Hypothalamus (tissue), 51 donors: ENCODE measurements at places on chromosomes 4 and X.

GRCh38 chr4:20890761-20891160 is 190.5 kb downstream of the PACRGL start:
- DNase-seq: no peak

GRCh38 chrX:10242026-10242425 is 85.3 kb downstream of the CLCN4 start:
- DNase-seq: no peak

- no peak for DNase-seq
These were observed 213.5 kb downstream of the CBR4 start for GRCh38 chr4:168796362-168797106.

DNA sequence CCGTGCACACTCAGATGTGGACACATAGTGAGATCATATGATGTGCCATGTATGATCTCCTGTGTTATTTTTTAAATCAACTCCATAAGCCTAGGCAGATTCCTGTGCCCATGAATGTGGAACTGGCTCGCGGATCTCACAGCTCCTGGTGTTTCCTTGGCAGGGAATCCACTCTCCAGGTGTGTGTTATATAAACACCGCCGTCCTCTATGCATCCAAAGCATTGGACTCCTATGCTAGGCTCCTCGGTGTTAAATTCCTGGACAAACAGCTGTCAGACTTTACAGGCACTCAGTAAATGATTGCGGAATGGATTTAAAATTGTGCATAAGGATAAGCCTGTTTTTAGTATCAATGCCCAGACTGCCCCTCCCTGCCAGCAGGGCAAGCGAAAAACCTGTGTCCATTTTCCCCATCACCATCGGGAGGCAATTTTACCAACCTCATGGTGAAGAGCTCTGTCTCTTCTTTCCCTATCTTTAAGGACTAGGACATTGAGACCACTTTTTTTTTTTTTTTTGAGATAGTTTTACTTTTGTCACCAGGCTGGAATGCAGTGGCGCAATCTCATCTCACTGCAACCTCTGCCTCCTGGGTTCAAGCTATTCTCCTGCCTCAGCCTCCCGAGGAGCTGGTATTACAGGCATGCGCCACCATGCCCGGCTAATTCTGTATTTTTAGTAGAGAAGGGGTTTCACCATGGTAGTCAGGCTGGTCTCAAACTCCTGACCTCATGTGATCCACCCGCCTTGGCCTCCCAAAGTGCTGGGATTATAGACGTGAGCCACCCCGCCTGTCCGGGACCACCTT is 23.6 kb upstream of the GPR78 start:
- no peak for DNase-seq

- no peak for DNase-seq
These were observed 25.4 kb upstream of the ACSL1 start for GRCh38 chr4:184851200-184851541.

DNA sequence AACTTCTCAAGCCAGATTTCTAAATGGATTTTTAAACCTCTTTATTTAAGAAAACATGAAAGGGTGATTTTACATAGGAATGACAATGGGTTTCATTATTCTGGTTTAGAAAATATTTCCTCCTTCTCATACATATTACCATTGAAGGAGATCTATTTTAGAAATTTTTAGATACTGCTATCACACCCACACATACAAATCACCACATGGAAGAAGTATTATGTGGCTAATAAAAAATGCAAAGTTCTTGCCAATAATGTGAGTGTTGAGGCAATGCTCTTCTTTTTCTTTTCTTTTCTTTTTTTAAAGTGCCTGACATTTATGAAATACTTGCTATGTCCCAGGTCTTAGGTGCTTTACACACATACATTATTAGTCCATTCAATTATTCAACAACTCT is 6.8 kb downstream of the STAP1 start:
- no peak for DNase-seq

DNA sequence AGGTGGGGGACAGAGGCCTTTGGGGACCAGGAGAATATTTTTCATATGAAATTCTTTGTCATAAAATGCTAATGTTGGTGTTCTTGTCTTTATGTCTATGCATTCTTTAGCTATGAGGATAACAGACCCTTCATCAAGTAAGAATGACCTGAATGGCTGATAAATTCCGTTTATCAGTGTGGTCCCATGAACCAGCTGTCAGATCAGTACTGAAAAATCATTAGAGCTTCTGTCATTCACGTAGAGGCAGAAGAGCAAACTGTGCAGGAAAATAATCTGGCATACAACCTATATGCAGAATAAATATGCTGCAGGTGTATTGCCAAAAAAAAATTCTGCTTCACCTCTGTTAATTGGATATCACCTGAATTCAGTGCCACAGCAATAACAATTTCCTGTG is 828.6 kb downstream of the ADGRL3 start:
- DNase-seq: no peak

GRCh38 chr4:158826882-158827281 is 58.1 kb downstream of the FNIP2 start:
- DNase-seq: no peak

DNA sequence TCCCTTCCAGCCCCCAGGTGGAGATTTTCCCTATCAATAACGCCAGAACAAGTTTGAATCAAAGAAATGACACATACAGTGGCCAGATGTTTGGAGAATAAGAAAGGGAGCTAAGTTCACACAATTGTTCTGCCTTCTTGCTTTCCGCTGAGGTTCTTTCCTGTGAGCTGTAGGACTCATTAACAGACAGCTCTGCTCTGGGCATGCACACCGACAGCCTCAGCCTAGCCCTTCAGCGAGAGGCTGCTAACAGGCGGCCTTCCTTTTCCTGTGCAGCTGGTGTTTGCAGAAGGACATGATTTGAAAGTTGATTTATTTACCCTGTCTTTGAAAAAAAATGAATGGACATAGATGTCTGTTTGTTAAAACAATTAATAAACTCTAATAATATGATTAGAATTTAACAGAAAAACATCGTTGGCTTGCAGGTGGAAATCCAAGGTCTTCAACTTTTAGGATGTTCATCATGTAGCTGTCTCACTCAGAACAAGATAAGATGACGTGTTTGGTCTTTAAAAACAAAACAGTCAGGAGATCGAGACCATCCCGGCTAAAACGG is 183.3 kb downstream of the KDR start:
- no peak for DNase-seq

DNA sequence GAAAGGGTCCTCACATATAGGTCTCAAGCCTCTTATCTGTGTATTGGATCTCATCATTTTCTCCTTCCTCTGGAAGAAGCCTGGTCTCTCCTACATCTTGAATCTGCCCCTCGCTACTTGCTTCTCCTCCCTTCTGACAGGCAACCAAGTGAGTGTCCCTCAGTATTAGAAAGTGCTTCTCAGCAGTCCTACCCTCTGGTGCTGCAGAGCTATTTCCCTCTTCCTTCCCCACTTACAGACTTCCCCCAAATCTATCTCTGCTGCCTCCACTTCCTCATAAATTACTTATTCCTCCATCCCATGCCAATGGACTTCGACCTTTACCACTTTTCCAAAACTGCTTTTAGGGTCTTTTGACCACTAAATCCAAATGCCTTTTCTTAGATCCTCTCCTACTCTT is 129.1 kb upstream of the NAP1L5 start:
- DNase-seq: no peak

DNA sequence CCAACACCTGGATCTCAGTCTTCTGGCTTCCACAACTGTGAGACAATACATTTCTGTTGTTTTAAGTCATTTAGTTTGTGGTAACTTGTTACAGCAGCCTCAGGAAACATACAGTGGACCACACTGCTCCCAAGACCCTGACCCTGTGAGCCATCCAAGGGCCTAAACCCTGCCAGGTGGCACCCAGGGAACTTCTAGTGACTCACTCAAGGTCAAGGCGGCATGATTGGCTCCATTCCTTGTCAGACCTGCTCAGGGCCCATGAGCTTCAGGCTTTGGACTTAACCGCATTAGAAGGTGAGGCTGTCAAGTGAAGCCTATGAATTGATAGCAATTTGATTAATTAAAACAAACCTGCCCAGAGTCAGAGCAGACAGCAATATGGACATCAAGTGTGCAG is 165.7 kb upstream of the MAMLD1 start:
- DNase-seq: no peak

- DNase-seq: no peak
These were observed at the start of gene GLRA2 for GRCh38 chrX:14529290-14529989. GLRA2 (plus strand) TSS chrX:14529536; CDS start chrX:14530058, 522 bp downstream.

DNA sequence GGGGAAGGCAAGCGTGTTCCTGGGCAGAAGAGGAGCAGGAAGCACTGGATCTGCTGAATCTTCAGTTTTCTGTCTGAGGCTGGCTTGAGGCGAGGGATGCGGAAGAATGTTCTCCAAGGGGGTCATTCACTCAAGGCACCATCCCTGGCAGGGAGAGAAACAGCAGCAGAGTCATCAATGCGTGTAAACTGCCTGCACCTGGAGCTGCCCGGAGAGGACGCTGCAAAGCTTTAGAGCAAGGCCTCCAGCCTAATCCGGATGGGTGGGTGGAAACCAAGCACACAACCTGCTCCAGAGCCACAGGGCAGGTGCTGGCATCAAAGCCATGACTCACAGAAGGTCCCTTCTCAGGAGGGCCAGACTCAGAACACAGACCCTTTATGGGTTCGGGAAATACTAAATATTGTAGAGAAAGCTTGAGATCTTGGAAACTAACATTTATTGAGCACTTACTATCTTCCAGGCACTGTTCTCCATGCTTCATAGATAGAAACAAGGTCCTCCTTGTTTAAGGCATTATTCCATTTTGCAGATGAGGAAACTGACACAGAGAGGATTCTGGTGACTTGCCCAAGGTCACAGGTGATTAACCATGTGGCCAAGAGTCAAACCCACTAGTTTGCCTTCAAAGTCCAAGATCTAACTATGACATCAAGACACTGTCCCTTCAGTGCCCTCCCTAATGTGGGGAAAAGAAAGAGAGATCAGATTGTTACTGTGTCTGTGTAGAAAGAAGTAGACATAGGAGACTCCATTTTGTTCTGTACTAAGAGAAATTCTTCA is 7.7 kb downstream of the PROM1 start:
- no peak for DNase-seq

DNA sequence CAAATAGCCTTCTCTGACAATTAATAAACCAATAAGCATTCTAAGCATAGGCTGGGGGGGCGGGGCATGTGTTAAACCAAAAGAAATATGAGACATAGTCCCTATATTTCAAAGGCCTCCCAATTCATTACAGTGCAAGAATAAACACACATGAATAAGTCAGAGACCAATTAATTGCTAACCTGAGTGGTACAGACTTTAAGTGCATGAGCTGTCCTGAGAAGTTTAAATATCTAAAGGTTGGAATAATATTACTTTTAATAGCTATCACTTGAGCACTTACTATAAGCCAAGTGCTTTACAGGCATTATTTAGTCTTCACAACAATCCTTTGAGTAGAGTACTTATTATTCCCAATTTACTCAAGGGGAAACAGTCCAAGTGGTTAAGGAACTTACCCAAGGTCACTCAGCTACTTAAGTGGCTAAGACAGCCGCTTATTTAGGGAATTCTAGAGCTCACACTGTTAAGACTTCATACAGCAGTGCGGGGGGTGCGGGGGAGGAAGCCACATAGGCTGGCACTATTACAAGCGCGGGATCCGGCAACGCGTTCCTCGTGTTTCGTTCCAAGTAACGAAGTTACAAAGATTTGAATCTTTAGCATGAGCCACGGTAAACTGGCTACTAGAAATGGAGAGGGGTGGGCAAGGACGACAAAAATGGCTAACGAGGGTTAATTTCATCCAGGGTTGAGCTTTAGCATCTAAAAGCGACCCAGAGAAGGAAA is 1.4 kb downstream of the THOC2 start:
- no peak for DNase-seq

DNA sequence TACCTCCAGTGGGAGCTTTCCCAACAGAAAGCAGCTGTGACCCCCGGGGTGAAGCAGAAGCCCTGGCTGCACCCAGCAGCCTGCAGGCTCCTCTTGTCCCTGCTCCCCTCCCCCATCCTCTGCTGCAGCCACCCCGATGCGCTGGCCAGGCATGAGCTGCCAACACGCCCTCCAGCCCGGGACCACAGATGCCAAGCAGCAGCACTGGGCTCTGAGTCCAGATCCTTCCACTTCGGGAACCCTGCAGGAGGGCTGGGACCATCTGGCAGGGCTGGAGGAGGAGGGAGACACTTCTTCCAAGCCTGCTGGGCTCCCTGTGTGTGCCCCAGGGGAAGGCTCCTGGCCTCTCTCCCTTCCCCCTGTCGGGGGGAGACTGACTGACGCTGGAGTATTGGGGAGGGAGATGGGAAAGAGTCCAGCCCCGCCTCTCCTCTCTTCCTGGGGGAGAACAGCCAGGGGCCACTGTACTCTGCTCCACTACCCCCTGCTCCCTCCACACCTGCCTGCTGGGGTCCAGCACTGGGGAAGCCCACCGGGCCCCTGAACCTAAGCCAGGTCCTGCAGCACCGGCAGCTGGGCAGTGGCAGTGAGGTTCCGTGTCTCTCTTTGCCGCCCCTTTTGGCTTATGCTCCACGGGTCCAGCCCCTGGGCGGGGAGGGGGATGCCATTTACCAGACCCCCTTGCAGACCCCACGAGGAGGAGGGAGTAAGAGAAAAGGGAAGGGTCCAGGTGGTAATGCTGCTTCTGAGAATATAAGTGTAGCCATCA is 55.7 kb downstream of the PPP2R2C start:
- peak; percentile 57 for DNase-seq

- DNase-seq: no peak
These were observed 667.5 kb downstream of the KCTD8 start for GRCh38 chr4:43781125-43781524.

DNA sequence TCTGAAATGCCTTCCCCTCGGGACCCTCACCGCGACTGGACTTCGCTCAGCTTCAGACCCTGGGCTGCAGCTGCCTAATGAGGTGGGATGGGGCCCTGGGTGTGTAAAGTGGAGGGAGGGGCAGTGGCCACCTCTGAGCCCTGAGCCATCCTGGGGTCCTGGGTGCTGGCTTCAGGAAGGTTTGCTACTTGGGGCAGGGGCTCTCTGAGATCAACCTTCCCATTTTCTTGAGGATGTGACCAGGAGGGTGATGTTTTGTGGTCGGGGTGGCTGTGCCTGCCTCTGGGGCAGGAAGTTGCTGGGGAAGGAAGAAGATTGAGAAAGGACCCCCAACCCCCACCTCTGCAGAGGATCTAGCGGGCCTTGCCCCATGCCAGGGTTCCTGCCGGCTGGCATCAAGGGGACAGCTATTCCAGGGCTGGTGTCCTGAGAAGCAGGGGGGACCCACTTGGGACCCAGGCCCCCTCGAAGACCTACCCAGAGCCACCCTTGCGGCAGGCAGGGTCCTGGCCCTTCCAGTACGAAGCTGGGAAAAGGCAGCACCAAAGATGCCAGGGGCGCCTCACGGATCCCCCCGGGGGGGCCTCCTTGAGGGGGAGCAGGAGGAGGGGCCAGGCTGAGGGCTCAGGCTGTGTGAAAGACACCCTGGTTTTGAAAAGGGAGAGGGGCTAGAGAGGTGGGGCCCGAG is 6.5 kb downstream of the SH3BP2 start:
- DNase-seq: no peak

DNA sequence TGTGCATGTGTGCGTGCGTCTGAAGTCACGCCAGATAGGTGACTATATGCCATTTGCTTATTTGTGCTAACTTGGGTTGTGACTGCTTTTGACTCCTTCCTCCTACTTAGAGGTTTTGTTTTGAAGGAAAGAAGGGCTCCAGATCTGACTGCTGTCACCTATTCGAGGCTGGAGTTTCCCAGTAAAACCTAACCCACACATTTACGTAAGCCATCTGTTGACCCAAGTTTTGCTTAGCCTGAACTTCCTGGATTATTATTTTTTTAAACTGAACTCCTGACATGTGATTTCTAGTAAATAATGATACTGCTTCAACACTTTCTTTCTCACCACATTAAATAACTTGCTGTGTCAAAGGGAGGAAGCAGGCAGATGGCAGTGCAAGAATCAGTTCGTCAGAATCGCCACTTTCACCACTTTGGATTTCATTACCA is 41.5 kb downstream of the DTHD1 start:
- no peak for DNase-seq
